Neural crest cell (in vitro differentiated cells): ENCODE measurements at places on chromosomes 4 and X. TPM values are rescaled to one million over a fixed set of nuclear protein-coding genes. Genes with fewer than 3 reads are reported as not detected.

Gene DCLK2
- 29.2 and 30.1 TPM in 2 replicates for total RNA-seq

Gene SPIN3
- 16.2 and 18.1 TPM in 2 replicates for total RNA-seq

Gene PPP3CA
- 12.2 and 13.6 TPM in 2 replicates for total RNA-seq

Gene SMIM31
- not detected in 2 replicates for total RNA-seq

Gene ADH1A
- total RNA-seq, result not detected in 2 replicates

Gene PHEX
- 0.47 and 0.57 TPM in 2 replicates for total RNA-seq

Gene GAGE2A
- total RNA-seq, result not detected in 2 replicates

GRCh38 chrX:38052096-38052495, 45.7 kb downstream of the SYTL5 start:
- DNase-seq, result no peak

- DNase-seq, result no peak
These were observed 11.5 kb upstream of the HMGB2 start for GRCh38 chr4:173345648-173346047.

- no peak for DNase-seq
These were observed 20.6 kb upstream of the CT55 start for GRCh38 chrX:135191838-135192237.

DNA sequence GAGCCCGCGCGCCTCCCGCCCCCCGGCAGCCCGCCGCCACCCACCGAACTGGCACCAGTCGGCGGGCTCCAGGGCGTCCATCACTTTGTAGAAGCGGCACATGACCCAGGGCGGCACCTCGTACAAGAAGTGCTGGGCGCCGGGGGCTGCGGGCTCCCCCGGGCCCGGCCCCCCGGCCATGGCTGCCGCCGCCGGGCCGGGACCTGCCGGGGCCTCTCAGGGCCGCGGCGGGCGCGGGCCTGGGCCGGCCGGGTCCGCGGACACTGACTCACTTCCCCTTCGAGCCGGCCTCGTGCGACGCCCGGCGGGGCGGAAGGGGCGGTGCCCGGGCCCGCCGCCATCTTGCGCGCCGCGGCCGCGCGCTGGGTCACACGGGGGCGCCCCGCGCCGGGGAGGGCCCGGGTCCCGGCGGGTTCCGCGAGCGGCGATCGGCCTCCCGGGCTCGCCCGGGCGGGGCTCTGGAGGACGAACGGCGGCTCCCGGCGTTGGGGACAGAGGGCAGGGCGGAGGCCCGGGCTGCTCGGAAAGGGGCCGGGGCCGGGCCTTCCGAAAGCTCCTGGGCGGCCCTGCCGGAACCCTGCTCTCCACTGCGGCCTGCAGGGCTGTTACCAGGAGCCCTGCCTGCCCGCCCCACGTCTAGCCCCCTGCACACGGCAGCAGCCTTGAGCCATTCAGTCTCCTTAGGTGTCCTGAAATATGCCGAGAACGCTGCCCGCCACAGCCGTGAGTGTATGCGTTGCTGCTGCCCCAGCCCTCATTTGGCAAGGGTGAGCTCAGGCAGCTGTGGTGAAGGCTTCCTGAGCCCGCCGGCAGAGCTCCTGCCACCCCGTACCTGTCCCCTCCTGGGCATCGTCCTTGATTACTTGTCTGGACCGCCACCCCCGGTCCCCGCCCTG, at the start of gene IRAK1:
IRAK1 (minus strand) TSS at position 270 of the 896 bp plus-strand sequence; CDS start at position 180, 90 bp downstream.
- peak; percentile 23 for DNase-seq

DNA sequence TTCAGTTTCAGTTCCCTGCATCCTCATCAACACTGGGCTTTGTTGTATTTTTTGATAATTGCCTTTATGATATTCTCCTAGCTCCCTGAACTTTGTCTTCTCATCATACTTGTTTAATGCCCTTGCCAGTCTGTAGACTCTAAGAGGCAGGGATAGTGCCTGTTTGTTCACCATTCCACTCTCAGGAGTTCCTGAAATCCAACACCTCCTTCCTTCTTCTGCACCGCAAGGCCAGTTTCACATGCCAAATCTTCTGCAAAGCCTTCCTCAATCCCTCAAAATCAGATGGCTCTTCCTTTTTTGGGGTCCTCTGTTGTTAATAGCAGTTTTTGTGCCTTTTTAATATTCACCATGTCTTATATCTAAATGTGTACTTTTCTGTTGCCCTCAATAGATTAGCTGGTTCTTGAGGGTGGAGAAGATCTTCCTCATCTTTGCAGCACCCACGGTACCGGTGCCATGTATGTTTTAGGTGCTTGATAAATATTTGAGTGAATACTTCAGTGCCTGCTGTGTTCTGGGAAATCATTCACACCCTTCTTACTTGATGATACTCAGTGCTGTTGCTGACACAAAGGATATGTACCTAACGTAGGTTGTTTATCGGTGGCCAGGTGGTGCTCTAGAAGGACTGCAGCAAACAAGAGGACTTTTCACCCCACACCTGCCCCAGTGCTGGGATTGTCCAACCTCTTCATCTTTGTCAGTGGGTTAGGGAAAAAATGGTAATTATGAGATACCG, 85.3 kb upstream of the LIMCH1 start:
- no peak for DNase-seq

GRCh38 chrX:43986083-43986482, 12.9 kb upstream of the NDP start:
- DNase-seq, result no peak

- DNase-seq, result no peak
These were observed 85.5 kb downstream of the RTL3 start for GRCh38 chrX:78573630-78574029.

- no peak for DNase-seq
These were observed 17.1 kb upstream of the C1QTNF7 start for GRCh38 chr4:15410750-15411149.

DNA sequence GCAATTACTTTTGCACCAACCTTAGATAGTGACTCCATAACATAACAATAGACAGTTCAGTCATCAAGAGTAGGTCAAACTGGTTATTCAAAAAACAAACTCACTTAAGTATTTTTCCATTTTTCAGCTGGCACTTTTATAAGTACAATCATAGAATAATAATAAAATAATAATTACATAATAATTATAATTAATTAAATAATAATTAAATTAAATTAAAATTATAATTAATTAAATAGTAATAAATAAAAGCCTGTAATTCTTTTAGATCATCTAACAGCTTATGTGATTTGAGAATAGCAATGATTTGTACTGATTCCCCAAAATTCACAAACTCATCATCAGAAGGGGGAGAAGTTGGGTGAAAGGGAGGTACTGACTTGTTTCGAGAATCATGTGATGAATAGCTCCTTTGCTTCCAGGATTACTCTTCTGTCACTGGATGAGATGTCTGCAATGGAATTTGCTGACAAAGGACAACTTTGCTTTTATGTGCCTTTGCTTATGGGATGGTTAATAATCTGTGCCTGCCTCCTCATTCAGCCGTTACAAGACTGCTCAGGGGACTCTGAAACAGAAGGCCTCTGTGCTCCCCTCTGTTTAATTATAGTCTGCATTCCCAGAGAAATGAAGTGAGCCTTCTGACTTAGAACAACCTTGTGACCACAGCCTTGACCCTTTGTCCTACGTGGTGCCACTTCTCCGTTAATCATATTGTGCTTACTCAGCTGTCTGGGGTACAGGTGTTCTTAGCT, 104.8 kb upstream of the ENPEP start:
- DNase-seq, result no peak

- DNase-seq, result no peak
These were observed 1115.5 kb downstream of the NLGN4X start for GRCh38 chrX:5113128-5113527.

- DNase-seq, result no peak
These were observed 95.5 kb upstream of the PPP2R3B start for GRCh38 chrX:482192-482701.

DNA sequence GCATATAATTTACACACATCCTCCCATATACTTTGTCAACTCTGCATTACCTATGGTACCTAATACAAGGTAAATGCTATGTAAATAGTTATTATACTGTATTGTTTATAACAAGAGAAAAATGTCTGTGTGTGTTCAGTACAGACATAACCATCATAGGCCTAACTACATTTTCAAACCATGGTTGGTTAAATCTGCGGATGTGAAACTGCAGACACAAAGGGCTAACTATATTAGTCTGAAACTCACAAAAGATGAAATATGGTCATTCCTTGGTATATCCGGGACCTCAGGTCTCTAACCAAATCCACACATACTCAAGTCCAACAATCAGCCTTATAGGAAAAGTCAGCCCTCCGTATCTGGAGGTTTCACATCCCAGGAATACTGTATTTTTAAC, 13.5 kb downstream of the MAPK10 start:
- DNase-seq, result no peak

DNA sequence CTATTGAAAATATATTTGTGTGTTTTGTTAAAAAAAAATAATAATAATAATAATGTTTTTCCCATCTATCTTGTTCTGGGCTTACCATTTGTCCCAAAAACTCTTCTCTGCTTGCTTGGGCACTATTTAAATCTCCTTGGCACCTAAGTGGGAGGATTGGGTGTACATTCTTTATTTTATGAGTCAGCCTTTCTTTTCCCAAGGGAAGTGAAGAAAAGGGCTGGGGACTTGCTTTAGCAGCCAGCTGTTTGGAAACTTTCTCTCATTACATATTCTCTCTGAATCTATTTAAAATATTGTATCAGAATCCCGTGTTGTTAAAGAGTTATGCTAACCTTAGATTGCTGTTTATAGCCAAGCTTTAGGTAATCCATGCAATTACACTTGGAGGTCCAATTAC, 2332.4 kb downstream of the ARAP2 start:
- DNase-seq, result no peak

DNA sequence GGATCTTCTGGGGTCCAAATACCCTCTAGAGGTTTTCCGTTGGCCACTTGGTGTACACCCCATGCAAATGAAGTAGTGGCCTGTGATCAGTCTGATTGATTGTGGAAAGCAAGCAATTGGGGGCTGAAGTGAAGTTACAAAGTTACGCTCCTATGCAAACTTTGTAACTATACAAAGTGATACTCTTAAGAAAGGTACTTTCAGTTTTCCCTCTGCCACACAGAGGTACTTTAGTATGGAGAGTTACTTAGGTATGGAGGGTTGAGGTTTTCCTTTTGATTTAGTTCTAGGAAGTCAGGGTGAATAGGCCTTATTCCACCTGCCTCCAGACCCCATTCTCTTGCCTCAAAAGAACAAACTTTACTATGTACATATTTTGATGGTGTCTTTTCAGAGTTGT, 28.7 kb downstream of the STAG2 start:
- no peak for DNase-seq

GRCh38 chr4:152448038-152448707, 87.7 kb downstream of the FBXW7 start:
- no peak for DNase-seq

DNA sequence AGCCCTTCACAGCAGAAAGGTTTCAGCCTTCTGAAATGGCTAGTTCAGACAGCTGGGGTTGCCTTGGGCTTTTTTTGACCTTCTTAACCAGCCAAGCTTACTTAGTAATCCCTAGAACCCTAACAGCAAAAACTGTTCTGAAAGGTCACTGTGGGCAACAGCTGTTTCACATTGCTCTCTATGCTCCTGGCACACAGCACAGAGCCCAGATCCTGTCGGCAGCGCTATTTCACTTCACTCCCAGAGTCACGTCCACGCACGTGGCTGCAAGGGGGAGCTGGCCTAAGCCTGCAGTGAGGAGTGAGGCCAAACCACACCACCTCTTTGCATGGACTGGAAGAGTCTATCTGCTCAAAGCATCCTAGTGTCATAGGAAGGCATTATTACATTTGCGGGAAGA, 32.0 kb upstream of the STS start:
- DNase-seq, result no peak

GRCh38 chr4:17066236-17066635, 167.8 kb upstream of the LDB2 start:
- no peak for DNase-seq
